Islet precursor cell (in vitro differentiated cells): ENCODE measurements at places on chromosomes 11 and 22.
A peak's percentile ranks its signal among the peaks of the same experiment; 100 is the strongest.

GRCh38 chr11:12248330-12248729, 129.0 kb upstream of the PARVA start:
- DNase-seq: no peak

DNA sequence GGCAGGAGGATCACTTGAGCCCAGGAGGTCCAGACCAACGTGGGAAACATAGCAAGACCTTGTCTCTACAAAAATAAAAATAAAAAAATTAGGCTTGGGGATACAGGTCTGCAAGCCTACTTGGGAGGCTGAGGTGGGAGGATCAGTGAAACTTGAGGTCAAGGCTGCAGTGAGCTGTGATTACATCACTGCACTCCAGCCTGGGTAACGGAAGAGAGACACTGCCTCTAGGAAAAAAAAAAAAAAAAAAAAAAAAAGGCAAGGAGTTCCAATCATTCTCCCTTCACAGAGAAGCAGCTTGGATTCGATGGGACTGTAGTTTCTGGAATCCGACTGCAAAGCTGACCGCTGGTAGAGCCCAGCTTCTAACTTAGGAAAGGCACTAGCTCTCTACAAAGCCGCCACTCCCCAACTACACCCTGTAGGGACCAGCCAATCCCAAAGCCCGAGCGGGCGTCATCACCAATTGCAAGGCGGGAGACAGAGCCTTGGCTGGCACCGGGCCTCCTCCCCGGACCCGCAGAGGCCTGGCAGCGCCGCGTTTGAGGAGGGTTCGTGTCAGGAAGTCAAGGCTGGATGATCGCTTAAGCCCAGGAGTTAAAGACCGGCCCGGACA, 716 bp upstream of the DDB2 start:
- peak; percentile 92 for DNase-seq

DNA sequence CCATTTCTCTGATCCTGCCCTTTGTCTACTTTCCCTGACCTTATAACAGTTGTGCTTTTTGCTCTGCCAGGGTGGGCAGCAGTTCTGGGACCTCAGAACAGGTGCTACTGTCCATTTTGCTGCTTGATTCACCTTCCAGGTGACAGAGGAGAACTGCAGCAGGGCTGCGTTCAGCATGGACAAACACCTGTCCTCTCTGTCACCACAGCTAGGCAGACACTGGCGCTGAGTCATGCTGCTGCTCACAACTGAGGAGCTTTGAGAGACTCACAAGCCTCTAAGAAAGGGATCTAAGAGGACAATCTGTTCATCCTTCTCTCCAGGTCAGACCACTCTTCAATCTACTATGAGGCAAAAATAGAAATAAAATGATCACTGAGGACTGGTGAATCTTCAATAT, 1144.5 kb upstream of the CCDC90B start:
- DNase-seq: peak; percentile 84

- no peak for DNase-seq
These were observed 100.1 kb upstream of the BID start for GRCh38 chr22:17874231-17874905.

- no peak for DNase-seq
These were observed 345.5 kb upstream of the CTSC start for GRCh38 chr11:88683024-88683423.

DNA sequence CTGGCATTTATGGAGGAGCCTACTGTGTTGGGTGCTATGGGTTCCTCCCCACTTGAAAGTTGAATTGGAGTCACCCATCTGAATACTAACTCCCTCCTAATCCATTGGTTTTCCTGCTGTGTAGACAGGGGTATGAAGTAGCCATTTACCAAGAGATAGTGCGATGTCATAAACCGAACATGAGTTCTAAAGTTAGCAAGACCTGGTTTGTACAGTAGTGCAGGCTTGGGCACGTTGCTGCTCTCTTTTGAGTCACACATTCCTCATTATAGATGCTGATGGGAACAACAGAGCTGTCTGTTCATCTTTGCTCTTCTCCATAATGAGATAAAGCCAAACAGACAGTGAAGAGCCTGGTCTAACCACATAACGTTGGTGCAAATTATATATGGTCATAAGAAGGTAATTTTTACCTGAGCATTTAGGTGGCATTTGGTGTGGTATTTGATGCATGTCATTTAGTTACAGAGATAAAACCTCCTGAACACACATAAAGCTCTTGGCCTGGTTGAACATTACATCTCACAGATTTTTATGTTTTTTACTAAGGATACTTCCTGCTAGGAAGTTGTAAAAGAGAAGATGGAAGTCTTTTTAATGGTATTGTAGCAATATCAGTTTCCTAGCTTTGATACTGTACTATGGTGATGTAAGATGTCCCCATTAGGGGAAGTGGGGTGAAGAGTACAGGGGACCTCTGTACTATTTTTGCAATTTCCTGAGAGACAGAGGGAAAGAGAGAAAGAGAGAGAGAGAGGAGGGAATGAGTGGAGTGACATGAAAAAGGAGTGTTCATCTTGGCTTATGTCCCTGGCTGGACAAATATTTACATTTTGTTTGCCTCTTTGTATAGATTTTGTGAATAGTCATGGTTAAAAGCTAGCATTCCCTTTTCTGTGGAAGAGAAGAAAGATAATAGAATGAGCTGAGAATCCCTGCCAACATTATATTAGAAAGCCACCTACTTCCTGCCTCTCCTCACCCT, 27.9 kb downstream of the GRAP2 start:
- no peak for DNase-seq

GRCh38 chr11:79428406-79428805, 12.4 kb downstream of the TENM4 start:
- DNase-seq: no peak

DNA sequence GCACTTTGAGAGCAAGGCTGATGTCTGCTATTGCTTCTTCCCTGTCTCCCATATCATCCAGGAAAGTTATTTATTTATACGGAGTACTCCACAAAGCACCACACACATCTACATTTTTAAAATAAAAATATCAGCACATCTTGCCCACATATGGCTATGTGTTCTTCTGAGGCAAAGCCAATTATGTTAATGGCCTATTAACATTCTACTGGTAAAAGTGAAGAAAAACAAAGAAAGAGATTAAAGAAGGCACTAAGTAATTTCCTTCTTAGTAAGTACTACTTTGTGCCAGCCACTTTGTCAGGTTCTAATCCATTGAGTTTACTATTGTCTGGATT, 548.7 kb downstream of the OPCML start:
- DNase-seq: no peak

- no peak for DNase-seq
These were observed 42.1 kb downstream of the TRIM66 start for GRCh38 chr11:8640267-8640906.

GRCh38 chr11:68845351-68846002, 3.8 kb upstream of the CPT1A start:
- DNase-seq: no peak

GRCh38 chr11:119614222-119615002, 114.6 kb downstream of the NECTIN1 start:
- no peak for DNase-seq

DNA sequence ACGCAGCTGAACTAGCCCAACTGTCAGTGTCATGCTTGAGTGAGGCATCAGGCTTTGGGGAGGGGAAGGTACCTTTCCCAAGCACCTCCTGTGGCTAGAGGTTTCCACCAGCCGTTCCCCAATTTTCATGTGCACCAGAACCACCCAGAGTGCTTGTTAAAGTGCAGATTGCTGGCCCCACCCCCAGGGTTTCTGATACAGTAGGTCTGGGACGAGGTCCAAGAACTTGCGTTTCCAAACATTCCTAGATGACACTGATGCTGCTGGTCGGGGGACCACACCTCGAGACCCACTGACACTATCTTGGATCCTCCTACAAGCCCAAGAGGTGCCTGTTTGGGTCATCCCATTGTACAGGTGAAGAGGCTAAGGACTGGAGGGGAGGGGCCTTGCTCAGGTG, 59.8 kb downstream of the PDE2A start:
- DNase-seq: no peak

DNA sequence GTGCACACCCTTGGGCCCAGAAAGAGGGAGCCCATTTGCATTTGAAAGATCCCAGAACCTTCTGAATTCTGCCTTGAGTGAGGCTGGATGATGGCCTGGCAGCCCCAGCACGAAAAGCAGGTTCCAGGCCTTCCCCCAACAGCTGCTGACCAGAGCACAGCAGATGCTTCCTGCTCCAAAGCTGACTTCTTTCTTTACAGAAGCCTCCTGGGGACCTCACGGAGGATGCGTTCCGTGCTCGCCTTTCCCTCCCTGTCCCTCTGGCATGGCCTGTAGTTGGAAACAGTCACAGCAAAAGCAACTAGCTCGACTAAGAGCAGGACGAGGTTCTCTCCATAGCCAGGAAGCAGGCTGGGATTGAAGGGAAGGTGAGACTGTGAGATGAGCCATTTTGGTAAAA, 107.7 kb upstream of the B3GAT1 start:
- DNase-seq: no peak

GRCh38 chr11:117670443-117670842, 126.6 kb downstream of the DSCAML1 start:
- no peak for DNase-seq

- no peak for DNase-seq
These were observed 6.7 kb upstream of the DIXDC1 start for GRCh38 chr11:111930472-111930871.

GRCh38 chr11:6862961-6863360, at the start of gene OR10A2:
Gene OR10A2 (plus strand): TSS chr11:6863057. CDS start chr11:6869755, 6,698 bp downstream.
- no peak for DNase-seq

DNA sequence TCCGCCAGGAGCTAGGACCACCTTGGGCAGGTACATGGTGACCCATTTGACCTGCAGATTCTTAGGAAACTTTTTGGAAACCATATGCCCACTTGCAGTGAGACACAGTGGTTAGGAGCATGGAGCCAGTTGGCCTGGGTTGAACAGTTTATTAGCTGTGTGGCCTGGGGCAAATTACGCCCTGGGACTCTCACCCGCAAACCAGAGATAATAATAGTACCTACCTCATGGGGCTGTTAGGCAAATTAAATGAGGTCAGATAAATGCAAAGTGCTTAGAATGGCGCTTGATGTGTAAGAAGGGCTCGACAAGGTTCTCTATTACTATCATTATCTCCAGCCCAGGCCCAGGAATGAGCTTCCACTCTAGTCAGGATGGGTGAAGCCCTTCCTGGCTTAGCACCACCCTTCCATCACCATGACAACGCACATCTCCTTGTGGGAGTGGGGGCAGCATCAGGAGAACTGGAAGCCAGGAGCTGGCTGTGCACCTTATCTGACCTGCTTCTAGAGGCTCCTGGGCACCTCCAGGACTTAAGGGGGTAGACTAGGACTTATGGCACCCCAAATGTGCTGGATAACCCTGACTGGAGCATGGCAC, 5.1 kb downstream of the SYT12 start:
- no peak for DNase-seq

- no peak for DNase-seq
These were observed 3.1 kb upstream of the POLD4 start for GRCh38 chr11:67356387-67356863.

DNA sequence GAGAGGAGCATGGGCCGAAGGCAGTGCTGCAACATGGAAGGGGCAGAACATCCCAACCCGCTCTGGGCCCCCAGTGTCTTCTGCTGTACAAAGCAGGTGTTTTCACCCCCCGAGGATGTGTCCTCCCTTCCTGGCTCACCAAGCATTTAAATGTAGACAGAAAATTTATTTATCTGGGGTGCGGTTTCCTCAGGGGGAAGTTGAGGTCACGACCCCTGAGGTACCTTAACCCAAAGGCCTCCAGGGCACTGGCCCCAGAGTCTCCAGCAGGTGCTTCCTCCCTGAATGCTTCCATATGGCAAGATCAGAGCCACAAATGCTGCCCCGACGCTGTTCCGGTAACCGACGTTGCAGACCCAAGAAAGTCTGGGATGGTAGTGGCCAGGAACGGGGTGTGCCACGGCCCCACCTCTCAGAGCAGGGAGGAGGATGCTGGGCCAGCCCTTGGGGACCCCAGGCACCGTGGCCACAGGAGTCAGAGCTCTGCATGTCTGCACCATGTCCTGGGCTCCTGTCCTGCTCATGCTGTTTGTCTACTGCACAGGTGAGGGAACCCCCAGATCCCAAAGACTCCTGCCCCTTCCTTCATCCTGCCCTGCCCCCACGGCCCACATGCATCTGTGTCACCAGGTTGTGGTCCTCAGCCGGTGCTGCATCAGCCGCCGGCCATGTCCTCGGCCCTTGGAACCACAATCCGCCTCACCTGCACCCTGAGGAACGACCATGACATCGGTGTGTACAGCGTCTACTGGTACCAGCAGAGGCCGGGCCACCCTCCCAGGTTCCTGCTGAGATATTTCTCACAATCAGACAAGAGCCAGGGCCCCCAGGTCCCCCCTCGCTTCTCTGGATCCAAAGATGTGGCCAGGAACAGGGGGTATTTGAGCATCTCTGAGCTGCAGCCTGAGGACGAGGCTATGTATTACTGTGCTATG, at the start of gene VPREB1:
VPREB1 (plus strand) TSS at position 471 of the 935 bp plus-strand sequence; CDS start at position 499, 28 bp downstream.
- DNase-seq: no peak

DNA sequence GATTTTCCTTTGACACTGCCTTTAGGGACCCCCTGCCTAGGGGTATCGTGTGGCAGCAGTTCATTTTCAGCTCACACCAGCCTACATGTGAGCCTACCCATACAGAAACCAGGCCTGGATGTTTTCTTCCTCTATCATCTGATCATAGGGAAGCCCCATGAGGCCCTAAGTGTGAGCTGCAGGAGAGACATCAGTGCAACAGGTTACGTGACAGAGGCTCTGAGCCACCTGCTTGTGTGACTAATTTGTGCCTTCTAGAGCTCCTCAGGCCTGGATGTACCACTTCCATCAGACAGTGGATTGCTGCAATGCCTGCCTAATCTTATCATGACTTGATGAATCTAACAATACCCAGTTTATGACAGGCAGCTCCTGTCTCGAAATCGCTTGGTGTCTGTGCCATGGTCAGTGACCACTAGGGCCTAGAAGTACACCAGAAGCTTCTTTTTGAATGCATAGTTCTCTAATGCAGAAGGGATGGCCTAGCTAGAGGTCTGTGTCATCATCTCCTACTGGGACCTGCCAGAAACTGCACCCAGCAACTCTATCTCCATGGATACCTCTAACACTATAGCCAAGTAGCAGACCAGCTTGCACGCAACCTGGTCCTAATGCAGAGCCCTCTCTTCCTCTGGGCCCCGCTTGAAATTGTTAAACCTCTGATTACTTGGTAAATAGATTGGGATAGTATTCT, 109.7 kb upstream of the CLPB start:
- no peak for DNase-seq

- peak; percentile 73 for DNase-seq
These were observed 7.5 kb upstream of the MYH9 start for GRCh38 chr22:36395055-36395849.

- DNase-seq: no peak
These were observed 47.7 kb downstream of the APOL1 start for GRCh38 chr22:36300396-36301212.

GRCh38 chr11:59207988-59208451, 4.7 kb downstream of the MPEG1 start:
- DNase-seq: peak; percentile 61

GRCh38 chr11:47523490-47524225, 29.3 kb downstream of the CELF1 start:
- peak; percentile 75 for DNase-seq

- peak; percentile 45 for DNase-seq
These were observed 31.9 kb downstream of the POU2AF1 start for GRCh38 chr11:111347002-111347722.

- DNase-seq: peak; percentile 95
These were observed at the start of gene SLC3A2 for GRCh38 chr11:62880803-62881578. Gene SLC3A2 (plus strand): TSS chr11:62880896. CDS start chr11:62881024, 128 bp downstream.
